ENCODE measurements at places on chromosomes 3 and 15.

DNA sequence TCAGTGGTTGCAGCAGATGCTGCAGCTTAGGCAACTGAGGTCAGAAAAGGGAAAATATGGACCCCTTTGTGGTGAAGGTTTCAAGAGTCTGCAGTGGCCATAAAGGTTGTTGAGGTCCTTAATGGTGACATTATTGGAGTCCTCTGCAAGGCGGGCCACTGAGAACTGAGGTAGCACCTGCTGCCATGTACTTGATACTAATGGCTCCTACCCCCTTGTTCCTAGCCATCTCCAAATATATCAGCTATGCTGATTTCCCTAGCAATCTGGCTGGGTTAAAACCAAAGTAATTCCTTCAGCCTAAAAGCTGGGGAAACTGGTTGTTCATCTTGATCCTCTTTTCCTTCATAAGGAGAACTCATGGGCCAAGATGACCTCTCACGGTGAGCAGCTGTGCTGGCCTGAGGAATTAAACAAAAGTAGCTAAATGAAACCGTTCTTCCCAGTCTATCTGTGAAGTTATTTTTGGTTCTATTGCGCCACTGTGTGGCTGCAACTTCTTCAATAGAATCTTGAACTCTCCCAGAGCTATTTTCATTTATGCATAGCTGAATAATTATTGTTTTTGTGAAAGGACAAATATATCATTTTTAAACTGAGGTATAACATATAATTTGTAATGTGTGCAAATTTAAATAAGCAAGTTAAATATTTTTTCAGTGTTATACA, 76.1 kb upstream of the PLSCR4 start:
- DNase-seq, result peak; percentile 17

- no peak for DNase-seq
Observed at GRCh38 chr3:122795674-122796195, 866 bp downstream of the SLC49A4 start.

DNA sequence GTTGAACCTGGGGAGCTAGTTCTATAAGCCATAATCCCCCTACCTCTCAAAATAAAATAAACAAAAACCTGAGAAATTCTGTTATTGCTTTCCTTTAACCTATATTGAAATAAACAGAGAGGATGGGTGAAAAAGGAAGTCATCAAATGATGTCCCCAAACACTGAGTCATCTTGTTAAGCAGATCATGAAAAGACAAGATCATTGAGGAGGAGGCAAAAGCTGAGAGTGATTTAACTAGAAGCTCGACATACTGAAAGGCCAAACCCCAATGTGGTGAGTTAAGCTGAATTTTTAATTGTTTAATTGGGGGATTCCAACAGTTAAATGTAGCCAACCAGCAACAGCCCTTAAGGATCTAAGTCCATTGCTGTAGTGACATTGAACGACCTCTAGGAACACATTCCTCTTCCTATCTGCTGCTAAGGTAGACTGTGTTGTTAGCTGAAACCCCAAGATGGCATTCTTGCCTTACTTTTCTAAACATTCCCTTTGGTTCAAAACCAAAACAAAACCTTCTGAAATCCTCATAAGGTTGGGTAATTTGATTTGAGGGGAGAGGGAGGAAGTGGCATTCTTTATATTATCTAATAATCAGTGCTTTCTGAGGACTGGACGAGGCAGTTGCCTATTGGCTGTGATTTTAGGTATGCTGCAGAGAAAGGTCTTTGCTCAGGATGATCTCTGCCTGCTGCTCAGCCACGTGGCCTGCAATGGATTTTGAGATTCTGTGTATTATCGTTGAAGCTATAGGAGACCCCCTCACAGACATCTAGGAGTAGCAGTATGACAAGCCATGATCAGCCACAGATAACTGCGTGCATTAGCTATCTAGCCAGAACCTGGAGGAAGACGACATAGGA, 62.7 kb upstream of the BNIP2 start:
- peak; percentile 19 for DNase-seq

DNA sequence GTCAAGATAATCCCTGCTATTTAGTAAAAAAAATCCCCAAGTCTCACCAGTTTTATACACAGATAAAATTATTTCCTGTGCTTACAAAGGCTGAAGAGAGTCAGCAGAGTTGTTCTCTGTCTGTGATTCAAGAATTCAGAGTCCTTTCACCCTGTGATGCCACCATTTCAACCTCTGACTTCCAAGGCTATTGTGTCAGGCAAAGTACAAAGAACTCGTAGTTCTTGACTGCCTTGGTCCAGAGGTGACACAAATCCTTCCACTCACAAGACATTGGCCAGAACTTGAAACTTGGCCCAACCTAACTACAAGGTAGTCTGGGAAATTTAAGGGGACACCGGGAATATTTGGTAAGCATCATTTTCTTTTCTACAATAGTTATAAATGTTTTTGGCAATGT, 34.9 kb upstream of the CMC1 start:
- no peak for DNase-seq

GRCh38 chr3:95319921-95320494, 1257.1 kb downstream of the NSUN3 start:
- no peak for DNase-seq

DNA sequence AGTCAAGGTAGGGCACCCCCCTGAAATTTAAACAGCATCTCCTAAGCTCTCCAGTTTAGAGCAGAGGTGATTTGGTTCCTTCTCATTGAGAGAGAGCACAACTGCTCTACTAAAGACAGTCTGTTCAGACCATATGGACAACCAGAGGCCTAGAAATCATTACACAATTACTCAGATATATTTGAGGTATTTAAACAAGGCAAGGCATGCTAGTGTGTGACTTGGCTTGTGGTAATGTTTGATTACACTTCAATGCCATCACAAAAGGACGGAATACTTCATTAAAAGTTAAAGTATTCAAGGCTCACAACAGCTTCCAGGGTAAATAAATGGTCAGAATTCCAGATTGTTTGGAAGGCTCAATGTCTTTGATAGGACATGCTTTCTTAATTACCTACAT, 110.2 kb downstream of the LRTM1 start:
- DNase-seq, result no peak

DNA sequence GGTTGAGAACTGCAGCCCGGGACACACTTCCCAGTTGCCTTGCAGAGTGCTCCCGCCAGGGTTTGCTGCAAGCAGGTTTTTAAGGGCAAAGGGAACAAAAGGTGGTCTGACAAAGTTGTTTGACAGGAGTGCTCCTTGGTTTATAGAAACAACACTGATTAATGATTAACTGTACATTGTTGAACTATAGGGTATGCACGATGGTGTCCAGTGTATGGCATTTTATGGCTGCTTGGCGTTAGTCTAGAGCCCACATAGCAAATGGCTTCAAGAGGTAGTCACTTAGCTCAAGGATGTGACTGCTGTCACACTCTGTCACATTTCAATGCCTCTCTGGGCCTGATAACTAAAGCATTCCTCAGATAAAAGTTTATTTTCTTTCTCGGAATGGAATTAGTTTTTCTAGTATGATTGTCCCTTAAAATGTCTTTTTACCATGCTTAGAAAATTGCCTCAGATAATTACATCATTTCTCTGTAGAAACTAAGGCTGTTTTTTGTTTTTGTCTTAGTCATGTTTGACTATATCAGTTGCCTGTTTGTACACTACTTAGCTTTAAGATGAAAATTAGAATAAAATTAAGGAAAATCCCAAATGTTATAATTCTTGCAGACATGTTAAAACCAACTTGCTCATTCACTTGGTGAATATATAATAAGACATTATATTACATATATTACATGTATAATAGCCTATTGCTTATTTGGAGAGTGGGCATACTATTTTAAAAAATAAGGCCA, 61.3 kb upstream of the GATM start:
- DNase-seq, result no peak

- no peak for DNase-seq
Observed at GRCh38 chr3:172106989-172107388, 67.6 kb downstream of the FNDC3B start.

DNA sequence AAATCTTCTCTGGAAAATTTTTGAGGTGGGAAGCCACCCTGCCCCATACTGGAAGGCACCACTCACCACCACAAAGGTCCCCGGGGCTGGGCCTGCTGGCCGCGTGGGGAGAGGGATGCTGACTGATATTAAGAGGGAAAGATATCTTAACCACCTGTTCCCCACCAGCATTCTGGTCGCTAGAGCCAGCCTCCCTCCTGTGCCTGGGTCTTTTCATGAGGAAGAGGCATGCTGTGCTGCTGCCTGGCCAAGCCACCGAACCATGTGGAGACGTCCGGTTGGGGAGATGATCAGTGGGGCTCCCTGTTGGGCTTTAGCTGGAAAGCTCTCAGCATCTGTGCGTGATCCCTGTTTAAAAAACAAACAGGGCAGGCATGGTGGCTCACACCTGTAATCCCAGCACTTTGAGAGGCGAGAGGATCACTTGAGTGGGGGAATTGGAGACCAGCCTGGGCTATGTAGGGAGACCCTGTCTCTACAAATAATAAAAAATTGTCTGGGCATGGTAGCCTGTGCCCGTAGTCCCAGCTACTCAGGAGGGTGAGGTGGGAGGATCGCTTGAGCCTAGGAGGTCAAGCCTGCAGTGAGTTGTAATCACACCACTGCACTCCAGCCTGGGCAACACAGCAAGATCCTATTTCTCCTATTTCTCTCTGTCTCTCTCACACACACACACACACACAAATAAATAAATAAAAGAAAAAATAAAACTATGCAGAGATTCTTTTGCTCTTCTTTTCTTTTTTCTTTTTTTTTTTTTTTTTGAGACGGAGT, 1.0 kb downstream of the KLHL18 start:
- DNase-seq, result peak; percentile 22

DNA sequence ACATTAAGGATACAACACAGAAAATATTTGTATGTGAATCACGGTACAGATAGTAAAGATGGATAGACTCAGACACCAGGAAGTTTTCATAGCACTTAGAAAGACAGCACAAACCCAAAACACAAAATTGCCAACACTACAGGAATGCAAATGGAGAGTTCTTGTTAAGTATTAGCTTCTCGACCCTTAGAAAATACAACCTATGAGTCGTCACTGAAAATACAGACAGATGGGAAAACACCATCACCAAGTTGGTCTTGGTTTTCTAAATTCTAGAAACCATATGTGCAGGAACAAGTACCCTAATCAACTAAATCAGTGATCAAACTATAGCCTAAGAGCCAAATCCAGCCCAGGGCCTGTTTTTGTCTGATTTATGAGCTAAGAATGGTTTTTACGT, 50.7 kb downstream of the PEAK1 start:
- no peak for DNase-seq

GRCh38 chr3:172782235-172782634, 31.7 kb downstream of the ECT2 start:
- DNase-seq, result no peak

- peak; percentile 60 for DNase-seq
Observed at GRCh38 chr15:61835496-61836106, 224.6 kb downstream of the VPS13C start.

GRCh38 chr15:52172869-52173268, 18.3 kb downstream of the GNB5 start:
- no peak for DNase-seq

- DNase-seq, result no peak
Observed at GRCh38 chr3:126304704-126305103, 52.5 kb downstream of the KLF15 start.

- no peak for DNase-seq
Observed at GRCh38 chr3:45137656-45138181, 8.5 kb downstream of the CDCP1 start.

GRCh38 chr3:32442766-32443165, 51.1 kb downstream of the CMTM7 start:
- DNase-seq, result no peak

- DNase-seq, result peak; percentile 43
Observed at GRCh38 chr3:126604691-126605090, 46.0 kb upstream of the C3orf22 start.

DNA sequence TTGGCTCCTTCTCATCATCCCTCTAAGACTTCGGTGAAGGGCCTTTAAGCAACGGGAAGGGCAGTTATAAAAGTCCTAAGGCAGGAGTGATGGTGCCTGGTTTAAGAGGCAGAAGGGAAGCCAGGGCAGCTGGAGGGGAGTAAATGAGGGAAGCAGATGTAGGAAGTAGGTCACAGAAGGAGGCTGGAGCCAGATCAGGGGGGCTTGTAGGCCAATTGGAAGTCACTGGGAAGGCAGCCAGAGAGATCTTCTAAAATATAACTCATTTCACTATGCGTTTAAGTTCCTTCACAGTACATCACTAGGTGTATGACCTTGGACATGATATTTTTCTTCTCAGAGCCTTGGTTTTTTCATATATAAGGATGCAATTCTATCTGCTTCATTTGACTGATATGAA, 94.7 kb downstream of the MYH15 start:
- no peak for DNase-seq

DNA sequence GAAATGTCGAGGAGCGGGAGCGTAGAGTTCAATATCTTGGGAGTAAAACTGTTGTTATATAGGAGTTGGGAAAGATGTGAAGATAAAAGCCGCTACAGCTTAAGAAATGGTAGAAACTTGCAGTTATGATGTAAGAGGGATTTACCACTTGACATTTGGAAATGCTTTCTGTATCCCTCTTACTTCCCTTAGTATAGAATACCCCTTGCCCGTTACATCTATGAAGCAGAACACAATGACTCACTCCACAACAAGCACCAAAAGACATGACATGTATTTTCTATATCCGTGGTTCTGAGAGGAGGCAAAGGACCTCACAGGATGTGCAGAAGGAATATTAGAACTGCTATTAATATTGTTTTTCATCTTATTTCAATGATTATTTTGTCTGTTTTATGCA, 254.2 kb upstream of the NR2F2 start:
- no peak for DNase-seq

DNA sequence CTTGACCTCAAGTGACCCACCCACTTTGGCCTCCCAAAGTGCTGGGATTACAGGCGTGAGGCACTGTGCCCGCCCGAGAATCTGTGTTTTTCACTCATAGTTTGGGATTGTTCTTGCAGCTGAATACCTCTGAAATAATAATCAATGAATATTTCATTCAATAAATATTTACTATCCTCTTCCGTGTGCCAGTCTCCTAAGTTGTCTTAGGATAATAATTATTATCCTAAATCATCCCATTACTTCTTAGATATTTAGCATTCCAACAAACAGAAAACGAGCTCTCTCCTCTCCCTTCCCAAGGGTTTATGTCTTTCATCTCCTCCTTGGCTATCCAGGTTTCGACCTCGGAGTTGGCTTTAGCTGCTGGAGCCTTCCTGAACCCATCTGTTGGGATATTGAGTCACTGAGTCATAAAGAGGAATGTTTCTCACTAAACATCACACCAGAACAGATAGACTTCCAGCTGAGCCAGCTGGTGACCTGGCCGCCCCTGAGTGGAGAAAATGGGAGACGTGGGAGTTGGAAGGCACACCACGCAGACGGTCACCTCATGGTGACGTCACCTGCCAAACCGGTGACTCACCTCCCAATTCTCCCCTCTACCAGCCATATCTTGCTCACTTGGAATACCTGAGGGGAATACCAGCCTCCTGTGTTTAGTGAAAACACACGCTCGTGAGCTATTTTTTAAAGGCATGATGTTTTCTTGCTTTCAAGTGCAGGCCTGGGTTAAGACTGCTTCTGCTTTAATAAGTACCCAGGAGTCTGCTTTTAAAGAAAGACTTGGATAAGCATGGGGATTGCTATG, 43.9 kb downstream of the BHLHE40 start:
- DNase-seq, result peak; percentile 26

GRCh38 chr3:161222662-161223061, 1.6 kb downstream of the NMD3 start:
- DNase-seq, result no peak

- DNase-seq, result peak; percentile 2
Observed at GRCh38 chr15:32042269-32042972, 12.1 kb downstream of the CHRNA7 start.

Measured in cerebellum (tissue), 4 donors.